Lower leg skin (tissue), 4 donors: ENCODE measurements at places on chromosomes 13 and 19. TPM values are rescaled to one million over a fixed set of nuclear protein-coding genes. Genes with fewer than 3 reads are reported as not detected.

Gene CEBPA
- 228 TPM for total RNA-seq

Gene MBD3L3
- total RNA-seq: not detected

Gene MEDAG
- total RNA-seq: 14.5 TPM

Gene ZNF471
- total RNA-seq: 3.0 TPM

Gene IGFL3
- 19.0 TPM for total RNA-seq

Gene ANKLE1
- 0.30 TPM for total RNA-seq

Gene TRPC4
- total RNA-seq: 0.39 TPM

Gene TMEM238
- total RNA-seq: 41.9 TPM

Gene TUBA3C
- not detected for total RNA-seq

Gene PGLYRP1
- not detected for total RNA-seq

Gene HAUS8
- total RNA-seq: 7.0 TPM

Gene MAP2K2
- total RNA-seq: 106 TPM

Gene TNNI3
- total RNA-seq: not detected

Gene ARHGAP35
- 19.4 TPM for total RNA-seq

Gene SGCG
- 0.80 TPM for total RNA-seq

Gene TEKTIP1
- not detected for total RNA-seq

Gene ZNF749
- total RNA-seq: 10.1 TPM

Gene FREM2
- 2.6 TPM for total RNA-seq
